ENCODE measurements at places on chromosomes 4 and X.

DNA sequence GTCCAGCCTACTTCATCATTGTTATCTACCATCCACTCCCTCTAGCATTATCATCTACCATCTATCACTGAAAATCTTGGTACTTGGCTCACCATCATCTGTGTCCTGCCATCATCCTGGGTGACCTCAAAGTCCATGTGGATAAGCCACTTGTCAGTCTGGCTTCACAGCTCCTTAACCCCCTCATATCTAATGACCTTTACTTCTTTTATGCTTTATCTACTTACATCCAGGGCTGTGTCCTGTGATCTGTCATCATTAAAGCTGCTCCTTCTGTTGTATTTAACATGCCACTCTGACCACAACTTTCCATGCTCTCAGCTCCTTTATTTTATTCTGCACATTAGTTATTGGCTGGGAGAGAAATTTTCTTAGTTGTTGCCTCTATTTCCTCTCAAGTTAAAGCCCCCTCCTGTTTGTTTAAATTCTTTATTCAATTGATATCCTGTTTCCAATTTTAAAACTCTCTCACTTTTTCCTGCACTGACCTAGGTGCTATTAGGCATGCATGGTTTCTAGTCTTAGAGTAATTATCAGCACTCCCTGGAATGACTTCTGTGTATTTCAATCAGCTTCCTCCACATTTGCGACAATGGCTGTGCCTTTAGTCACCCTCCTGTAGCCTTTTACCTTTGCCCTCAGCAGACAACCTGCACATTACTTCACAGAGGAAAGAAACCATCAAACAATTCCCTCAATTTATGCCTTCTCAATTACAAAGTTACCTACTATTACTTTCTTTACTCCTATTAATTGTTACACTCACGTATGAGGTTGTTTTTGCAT lies 8.1 kb upstream of the FABP2 start:
- no peak for DNase-seq

- DNase-seq: no peak
Observed at GRCh38 chrX:133985164-133985966, at the start of gene GPC3. Gene GPC3 (minus strand): TSS chrX:133985594.

- no peak for DNase-seq
Observed at GRCh38 chrX:77444075-77444474, 3.1 kb upstream of the FGF16 start.

GRCh38 chr4:109183931-109184490 lies 118.4 kb downstream of the COL25A1 start:
- no peak for DNase-seq

DNA sequence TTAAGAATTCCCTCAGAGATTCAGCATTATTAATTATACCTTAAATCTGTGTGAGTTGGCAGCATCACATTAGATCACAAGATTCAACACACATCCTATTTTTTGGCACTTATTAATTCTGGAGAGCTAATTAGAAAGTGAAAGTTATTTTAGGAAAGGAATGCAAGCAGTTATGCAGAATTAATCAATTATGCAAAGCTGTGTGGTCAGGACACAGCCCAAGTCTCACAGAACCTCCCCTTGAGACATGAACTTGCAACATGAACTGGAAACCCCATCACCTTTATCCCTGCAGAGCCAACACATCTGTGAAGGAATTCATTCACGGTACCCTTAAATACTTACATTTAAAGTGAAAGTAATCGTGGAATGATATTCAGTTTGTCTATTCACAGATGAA lies 80.5 kb downstream of the TSPAN5 start:
- DNase-seq: no peak

DNA sequence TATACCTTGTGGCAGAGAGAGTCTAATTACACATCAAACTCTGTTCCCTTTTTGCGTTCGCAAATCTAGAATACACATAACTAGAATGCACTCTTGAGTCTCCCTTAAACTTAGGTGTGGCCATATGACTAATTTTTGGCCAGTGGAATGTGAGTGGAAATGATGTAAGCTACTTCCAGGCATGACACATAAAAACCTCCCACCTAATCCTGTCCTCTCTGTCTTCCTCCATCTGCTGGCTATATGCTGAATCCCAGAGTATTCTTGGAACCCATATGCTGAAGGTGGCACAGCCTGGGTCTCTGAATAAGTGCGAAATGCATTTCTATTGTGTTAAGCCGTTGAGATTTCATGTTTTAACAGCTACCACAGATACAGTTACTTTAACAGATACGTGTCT lies 269.9 kb upstream of the NRK start:
- no peak for DNase-seq

- no peak for DNase-seq
Observed at GRCh38 chr4:106367072-106367471, 1.5 kb downstream of the GIMD1 start.

DNA sequence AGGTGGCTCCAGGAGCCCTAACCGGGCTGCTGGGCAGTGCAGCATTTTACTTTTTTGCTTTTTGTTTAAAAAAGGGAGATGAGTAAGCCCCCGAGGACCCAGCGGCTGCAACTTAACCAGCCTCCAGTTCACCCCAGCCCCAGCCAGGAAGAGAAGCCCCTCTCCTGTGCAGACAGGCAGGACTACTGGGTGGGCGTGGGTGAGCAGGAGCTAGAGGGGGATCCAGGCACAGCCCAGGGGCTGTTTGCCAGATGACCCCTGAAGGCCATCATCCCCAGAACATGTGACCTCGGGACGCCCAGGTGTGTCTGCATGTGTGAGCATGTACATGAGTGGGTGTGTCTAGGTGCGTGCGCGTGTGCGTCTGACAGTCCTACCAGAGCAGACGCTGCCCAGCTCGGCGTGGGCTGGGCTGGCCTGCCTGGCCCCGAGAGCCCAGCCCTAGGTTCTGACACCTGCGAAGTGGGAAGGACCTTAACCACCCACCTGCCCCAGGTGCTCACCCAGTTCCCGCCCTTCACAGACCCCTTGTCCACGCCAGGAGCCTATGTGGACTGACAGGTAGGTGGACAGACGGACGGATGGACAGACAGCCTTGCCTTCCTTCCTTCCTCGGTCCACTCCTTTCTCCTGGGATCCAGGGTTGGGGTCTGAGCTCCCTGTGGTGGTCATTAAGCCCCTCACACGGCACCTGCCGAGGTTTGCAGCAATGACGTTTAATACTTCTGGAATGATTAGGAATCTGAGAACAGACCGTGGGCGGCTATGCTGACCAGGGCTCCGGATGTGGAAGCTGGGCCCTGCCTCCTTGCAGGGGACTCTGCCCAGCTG lies 7.8 kb upstream of the HAUS3 start:
- DNase-seq: no peak

GRCh38 chr4:165191814-165192499 lies 15.4 kb upstream of the KLHL2 start:
- no peak for DNase-seq

DNA sequence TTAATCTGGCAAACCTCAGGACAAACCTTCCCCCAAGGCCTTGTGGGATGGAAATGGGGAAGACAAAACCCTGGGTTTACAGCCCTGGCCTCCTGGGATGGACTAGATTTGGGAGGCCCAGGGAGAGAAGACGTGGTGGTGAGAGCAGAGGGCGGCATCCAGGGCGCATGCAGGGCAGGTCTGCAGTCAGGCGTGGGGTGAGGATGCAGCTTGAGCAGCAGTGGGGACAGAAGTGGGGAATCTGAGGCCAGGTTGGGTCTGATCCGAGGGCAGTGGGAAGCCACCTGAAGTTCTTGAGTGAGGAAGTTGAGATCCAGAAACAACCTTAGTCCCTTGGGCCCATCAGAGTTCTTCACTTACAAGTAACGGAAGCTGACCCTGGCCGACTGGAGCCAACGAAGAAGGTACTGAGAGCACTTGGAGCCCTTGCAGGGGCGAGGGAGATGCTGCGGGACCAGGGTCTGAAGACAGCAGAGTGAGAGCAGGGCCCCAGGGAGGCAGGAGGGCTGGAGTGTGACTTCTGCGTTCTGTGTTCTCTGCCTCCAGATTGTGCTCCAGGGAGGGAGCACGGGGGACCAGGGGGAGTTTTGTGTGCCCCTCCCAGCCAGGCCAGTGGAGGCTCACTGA lies 42.0 kb upstream of the GPR78 start:
- DNase-seq: no peak

- no peak for DNase-seq
Observed at GRCh38 chr4:14132301-14132700, 504.8 kb upstream of the BOD1L1 start.

DNA sequence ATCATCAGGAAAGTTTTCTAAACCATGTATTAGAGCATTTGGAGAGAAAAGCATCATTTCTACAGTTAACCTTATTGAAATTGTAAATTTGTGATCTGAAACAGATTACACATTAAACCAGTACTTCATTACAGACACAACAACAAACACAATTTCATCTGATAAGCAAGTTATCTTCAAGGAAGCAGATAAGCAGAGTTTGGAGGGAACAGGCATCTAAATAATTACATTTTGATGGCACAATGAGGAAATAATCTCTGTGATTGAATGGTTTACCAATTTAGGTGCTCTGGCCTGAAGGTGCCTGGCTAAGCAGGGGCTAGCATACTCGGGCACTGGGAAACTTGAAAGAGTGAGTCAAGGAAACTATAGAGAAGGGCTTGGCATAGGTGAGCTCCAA lies 619.8 kb downstream of the PACRGL start:
- DNase-seq: no peak
